ENCODE measurements at places on chromosomes 16 and 17.
A peak's percentile ranks its signal among the peaks of the same experiment; 100 is the strongest.

- DNase-seq, result peak; percentile 57
Observed at GRCh38 chr17:79937391-79938335, 98.0 kb downstream of the TBC1D16 start.

DNA sequence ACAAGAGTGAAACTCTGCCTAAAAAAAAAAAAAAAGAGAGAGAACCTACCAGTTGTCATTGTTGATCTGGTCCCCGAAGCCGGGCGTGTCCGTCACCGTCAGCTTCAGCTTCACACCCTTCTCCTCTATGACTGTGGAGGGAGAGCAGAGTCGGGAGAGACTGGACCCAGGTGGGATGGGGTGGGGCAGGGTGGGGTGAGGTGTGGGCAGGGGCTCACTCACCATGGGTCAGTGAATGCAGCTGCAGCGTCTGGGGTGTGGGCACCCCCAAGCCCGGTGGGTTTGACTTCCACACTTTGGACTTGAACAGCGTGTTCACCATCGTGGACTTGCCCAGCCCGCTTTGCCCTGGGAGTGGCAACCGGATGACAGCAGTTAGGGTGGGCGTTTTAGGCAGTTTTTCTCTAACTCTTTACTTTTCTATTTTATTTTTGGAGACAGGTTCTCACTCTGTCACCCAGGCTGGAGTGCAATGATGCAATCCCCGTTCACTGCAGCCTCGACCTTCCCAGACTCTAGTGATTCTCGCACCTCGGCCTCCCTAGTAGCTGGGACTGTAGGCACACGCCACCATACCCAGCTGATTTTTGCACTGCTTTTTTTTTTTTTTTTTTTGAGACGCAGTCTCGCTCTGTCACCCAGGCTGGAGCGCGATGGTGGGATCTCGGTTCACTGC, 2.2 kb downstream of the SEPTIN12 start:
- no peak for DNase-seq

DNA sequence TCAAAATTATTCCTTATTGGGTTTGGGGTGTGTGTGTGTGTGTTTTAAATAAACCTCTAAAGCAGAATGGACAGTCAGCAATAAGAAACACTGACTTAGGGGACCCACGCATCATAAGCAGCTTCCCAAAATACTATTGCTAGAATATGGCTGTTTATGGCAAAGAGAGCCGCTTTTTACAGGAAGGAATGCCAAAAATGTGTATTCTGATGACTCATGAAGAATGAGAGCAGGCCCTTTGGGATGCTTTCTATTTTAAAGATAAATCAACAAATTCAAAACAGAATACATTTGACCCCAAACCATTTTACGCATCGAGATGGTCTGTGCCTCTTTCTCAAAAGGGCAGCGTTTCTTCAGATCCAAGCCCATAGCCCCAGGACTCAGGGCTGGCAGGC, 37.5 kb downstream of the ARHGAP17 start:
- DNase-seq, result peak; percentile 24

GRCh38 chr16:9798474-9798873, 383.8 kb downstream of the GRIN2A start:
- no peak for DNase-seq

DNA sequence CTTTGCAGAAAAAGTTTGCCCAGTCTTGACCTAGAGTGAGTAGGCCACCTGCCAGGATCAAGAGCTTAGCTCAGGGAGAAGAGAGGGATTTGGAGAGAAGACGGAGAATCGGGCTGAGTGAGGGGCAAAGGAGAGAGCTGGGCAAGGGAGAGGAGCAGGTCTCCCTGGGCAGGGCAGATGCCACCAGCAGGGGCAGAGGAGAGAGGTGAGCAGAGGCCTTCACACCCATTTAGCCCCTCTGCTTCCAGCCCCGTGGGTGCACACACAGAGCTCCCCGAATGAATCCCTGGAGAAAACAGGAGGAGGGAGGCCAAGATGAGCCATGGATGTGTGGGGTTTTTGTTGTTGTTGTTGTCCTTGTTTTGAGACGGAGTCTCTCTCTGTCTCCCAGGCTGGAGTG, 29.2 kb downstream of the TBX4 start:
- no peak for DNase-seq

GRCh38 chr16:19598805-19599510, 43.5 kb downstream of the VPS35L start:
- DNase-seq, result no peak

- no peak for DNase-seq
Observed at GRCh38 chr17:28733346-28733745, 4.8 kb downstream of the NEK8 start.

DNA sequence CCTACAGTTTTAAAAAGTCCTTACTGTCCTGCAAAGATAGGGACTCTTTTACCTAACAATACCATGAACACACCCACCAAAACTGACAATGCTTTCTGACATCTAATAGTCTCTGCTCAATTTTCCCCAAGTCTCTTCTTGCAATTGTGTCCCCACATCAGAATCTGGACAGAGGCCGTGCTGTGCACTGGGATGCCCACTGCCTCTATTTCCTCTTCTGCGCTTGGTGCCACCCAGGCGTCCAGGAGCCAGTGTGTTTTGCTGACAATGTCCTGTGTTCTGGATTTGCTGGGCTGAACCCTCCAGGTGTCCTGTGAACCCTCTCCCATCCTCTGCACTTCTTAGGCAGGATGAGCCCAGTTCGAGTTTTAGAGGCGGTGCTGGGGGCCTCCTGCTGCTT, 6.4 kb upstream of the ARHGDIA start:
- DNase-seq, result no peak

GRCh38 chr16:1775006-1775845, 2.3 kb upstream of the MRPS34 start:
- DNase-seq, result no peak

DNA sequence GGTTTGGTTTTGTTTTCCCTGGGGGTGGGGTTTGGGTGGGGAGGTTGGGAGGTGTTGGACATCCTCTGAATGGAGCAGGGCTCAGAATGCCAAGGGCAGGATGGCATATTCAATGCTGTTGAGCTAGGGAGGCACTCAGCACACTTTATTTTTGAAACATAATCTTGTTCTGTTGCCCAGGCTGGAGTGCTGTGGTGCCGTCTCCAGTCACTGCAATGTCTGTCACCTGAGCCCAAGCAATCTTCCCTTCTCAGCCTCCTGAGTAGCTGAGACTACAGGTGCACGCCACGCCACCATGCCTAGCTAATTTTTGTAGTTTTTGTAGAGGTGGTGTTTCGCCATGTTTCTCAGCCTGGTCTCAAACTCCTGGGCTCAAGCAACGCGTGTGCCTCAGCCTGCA, 186.1 kb downstream of the RPTOR start:
- no peak for DNase-seq

DNA sequence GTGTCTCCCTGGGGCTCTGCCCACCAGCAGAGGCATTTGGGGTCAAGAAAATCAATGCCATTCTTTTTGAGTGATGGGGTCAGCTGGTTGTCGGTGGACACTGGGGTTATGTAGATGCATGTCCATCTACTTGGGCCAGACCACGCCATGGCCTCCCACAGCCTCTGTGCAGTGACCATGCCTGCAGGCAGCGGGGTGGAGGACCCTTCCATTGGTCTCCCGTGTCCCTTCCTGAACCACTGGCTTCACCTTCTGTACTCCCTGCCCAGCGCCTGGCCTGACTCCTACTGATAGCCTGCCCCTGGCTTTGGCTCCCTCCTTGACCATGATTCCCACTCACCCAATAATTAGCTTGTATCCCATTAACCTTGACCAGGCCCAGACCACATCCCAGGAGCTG, 28.0 kb upstream of the SPNS3 start:
- no peak for DNase-seq

DNA sequence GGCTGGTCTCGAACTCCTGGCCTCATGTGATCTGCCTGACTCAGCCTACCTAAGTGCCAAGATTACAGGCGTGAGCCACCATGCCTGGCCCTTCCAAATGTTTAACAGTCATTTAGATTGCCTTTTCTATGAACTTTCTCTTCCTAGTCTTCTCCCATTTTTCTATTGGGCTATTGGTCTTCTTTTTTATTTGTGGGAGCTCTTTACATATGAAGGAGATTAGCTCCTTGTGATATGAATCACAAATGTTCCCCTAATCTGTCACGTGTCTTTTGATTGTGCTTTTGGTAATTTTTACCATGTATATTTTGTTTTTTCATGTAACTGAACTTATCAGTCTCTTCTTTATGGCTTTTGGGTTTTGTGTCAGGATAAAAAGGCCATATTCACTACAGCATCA, 11.9 kb downstream of the ADCY7 start:
- no peak for DNase-seq

GRCh38 chr17:58335779-58336455, 7.3 kb upstream of the TSPOAP1 start:
- DNase-seq, result no peak

- no peak for DNase-seq
Observed at GRCh38 chr16:2070576-2071453, 23.0 kb downstream of the TSC2 start.

DNA sequence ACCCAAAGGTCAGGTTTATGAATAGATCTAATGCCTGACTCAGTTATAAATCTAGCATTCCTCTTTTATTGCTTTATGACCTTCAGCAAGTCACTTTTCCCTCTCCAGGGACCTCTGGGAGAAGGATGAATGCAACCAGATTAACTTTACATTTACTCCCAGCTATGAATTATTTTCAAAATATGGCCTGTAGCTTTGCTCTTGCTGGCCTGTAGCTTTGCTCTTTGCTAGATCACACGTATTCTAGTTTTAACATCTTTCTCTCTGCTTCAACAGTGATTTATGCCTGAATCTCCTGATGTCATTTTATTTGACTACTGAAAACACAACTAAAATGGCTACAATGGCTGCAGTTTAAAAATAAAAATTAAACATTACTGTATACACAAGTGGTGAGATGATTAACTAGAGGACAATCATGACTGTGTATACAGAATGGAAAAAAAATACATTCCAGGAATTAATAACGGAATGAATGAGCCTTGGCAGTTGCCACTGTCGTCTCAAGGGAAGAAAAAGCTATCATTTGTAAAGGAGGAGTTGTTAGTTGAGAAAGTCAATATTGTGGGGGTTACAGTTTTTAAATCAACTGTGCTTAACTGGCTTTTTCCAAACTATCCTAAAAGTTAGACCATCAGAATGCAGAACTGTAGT, 434.5 kb upstream of the GOT2 start:
- no peak for DNase-seq

DNA sequence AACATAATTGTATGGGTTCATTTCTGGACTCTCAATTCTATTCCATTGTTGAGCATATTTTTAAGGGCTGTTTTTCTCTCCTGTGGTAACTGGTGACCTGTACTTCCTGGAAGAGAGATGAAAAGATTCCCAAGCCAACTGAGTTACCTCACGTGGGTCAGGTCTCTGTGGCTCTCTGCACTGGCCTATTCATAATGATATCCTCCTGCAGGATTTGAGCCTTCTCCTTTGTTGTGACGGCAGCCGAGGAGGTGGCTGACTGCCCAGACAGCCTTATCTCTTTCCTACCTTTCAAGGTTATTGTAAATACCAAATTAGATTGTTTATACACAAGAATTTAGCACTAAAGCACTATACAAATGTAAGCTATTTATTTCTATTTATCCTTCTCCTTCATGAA, 2.7 kb upstream of the ACE start:
- DNase-seq, result no peak

- DNase-seq, result peak; percentile 81
Observed at GRCh38 chr17:48131216-48131824, 23.8 kb downstream of the SNX11 start.

DNA sequence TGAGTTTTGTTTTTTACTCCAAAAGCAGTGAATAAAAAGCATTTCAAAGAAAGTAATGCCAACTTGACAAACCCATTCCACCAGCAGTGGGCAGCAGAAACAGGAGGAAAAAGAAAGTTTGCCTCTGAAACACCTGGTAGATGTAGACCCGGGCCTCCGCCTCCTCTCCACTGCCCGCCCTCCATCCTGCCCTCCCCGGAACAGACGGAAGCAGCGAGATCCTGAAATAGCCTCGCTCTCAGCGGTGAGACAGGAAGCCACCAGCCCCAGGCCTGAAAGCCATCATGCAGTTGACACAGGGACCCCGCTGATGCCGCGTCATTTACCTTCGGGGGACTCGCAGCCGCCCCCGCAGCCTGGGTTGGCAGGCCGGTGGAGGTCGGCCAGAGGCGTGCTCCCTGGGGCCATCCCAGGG, 67.8 kb downstream of the C16orf78 start:
- peak; percentile 16 for DNase-seq

DNA sequence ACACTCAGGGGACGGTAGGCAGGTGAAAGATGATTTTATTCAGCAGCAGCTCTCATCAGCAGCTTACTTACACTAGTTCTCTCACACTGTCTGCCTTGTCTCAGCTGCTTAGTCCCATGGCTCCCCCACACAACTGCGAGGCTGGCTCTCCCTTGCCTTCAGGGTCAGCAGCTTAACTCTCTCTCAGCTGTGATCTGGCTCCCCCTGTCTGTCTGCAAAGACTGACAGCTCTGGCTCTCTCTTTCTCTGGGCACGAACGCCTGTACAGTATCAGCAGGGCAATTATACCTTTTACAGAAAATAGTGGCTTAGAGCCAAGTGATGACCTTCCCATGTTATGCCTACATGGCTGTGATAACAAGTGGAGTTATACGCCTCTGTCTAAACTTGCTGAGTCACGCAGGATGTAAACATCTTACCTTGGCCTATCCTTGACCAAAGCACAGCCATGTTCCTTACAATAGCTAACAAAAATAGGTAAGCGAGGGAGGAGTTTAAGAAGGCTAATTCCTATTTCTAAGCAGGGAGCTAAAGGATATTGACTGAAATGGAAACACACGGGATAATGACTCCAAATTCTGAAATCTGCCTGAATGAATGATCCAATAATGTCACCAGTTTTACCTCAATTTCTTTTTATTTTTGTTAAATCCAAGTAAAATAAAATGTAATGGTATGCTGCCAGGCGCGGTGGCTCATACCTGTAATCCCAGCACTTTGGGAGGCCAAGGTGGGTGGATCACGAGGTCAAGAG, 1.1 kb upstream of the NDUFAB1 start:
- DNase-seq, result no peak

DNA sequence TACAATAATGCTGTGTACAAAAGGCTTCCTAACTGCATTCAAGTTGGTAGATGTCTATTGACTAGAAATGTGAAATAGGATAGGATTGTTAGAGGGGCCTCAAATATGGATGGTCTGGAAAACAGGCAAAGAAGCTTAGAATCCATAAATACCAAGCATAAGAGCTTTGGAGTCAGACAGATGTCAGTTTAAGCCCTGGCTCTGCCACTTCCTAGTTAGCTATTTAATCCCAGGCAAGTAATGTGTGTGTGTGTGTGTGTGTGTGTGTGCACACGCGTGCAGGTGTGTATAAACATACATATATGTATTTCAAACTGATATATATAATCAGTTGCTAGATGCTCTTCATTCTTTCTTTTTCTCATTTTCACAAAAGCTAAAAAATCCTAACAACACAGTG, 66.7 kb downstream of the MMD start:
- DNase-seq, result no peak
